Fibroblast of the aortic adventitia (primary cell): ENCODE measurements at places on chromosomes 7 and 10. TPM values are rescaled to one million over a fixed set of nuclear protein-coding genes. Genes with fewer than 3 reads are reported as not detected.

Gene ZNF273
- total RNA-seq, result 1.8 and 3.7 TPM in 2 replicates

Gene SPAM1
- not detected in 2 replicates for total RNA-seq

Gene DLG5
- total RNA-seq, result 32.4 and 42.7 TPM in 2 replicates

Gene MYPN
- total RNA-seq, result 0.08 and 1.7 TPM in 2 replicates

Gene CYP2W1
- not detected in 2 replicates for total RNA-seq

Gene EN2
- under 0.01 TPM in 1 of 2 replicates, not detected in the other for total RNA-seq

Gene CH25H
- total RNA-seq, result 2.2 TPM in 1 of 2 replicates, not detected in the other

Gene C10orf62
- not detected in 2 replicates for total RNA-seq

Gene CCL24
- not detected in 2 replicates for total RNA-seq

Gene GDF2
- total RNA-seq, result not detected in 2 replicates

Gene NYAP1
- total RNA-seq, result 0.81 and 5.6 TPM in 2 replicates

Gene CALN1
- not detected in 2 replicates for total RNA-seq

Gene CPED1
- total RNA-seq, result 30.0 and 119 TPM in 2 replicates

Gene LRRC4
- total RNA-seq, result 0.27 TPM in 1 of 2 replicates, not detected in the other

Gene PON3
- 0.82 TPM in 1 of 2 replicates, not detected in the other for total RNA-seq

Gene RHOBTB1
- total RNA-seq, result 15.8 and 27.0 TPM in 2 replicates

Gene ACSL5
- total RNA-seq, result 2.6 and 15.1 TPM in 2 replicates

Gene CHST3
- total RNA-seq, result 18.6 and 19.3 TPM in 2 replicates

Gene JAKMIP3
- 0.09 and 1.1 TPM in 2 replicates for total RNA-seq

Gene CTAGE4
- 1.7 and 2.9 TPM in 2 replicates for total RNA-seq

Gene LRRN3
- total RNA-seq, result 2.7 and 5.0 TPM in 2 replicates

Gene PIP4K2A
- total RNA-seq, result 52.2 and 198 TPM in 2 replicates
